Stimulated activated CD8-positive, alpha-beta memory T cell treated with anti-CD3 and anti-CD28 coated beads, Interleukin-15, amount 100 ng/mL, for 24 hours (primary cell): ENCODE measurements at places on chromosomes 5 and 9.

DNA sequence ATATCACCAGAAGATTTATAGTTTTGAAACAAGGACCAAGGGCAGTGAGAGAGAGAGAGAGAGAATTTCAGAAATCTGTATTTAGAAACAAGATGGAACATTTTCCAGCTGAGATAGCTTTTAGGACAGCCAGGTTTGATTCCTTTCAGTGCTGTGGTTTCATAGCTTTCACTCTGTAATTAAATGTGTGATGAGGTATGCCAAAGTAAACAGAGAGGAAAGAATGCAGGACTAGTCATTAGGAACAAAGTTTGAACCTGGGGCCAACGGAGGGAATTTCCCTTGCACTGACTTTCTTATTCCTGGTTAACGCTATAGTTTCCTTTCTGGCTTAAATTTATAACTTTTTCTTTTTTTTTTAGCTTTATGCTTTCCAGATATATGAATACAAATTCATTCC, 10.0 kb upstream of the CCL28 start:
- no peak for DNase-seq

DNA sequence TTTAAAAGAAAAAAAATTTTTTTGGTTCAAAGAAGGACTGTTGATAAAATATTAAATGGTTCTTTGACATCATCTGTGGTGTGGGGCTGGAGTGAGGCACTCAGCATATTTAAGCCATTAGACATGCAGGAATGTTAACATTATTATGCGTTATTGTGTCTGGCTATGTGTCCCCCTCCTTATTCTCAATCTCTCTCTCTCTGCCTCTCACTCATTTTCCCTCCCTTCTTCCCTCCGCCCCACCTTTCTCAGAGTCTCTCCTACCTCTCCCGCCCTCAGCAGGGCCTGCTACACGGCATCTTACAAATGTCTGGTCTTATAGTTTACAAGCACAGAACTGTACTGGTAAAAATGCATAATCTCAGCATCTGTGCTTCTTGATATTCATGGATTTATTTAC, 287.8 kb upstream of the TMEM161B start:
- DNase-seq = no peak

DNA sequence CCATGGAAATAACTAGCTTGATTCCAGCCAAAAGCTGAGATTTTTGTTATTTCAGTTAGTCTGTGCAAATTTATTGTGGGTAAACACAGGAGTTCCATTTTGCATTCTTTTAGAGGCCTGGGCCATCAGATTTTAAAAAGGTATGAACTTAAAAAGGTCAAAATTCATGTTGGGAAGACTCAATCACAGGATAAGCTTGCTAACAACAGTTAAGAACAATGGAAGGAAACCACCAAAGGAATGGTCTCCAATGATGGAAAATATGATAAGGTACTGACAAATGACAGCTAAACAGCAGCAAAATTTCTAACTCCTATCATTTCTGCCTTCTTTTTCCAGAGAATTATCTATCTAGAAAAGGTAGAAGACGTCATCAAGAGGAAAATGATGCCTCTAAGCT, 16.0 kb downstream of the ABITRAM start:
- DNase-seq = no peak

GRCh38 chr5:95878417-95879323, 56.1 kb upstream of the GLRX start:
- DNase-seq = no peak

DNA sequence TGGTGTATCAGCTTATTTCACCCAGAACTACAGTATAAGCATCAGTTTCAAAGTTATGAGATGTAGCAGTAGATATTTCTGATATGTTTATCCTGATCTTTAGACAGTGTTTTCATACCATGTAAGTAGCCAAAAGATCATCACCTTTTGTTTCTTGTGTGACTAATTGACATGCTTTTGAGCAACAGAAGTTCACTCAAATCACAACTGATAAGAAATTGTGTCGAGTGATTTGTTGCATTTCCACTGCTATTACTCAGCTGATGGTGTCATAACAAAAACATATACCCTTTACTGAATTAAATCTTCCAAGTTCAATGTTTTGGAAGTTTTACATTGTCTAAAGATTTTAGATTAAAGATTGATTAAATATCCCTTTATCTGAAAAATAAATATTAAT, 324.5 kb downstream of the TUSC1 start:
- no peak for DNase-seq

GRCh38 chr5:121053055-121053985, 589.2 kb downstream of the PRR16 start:
- DNase-seq = no peak

- no peak for DNase-seq
Measured at GRCh38 chr5:38888041-38888440, 42.2 kb downstream of the OSMR start.

- DNase-seq = no peak
Measured at GRCh38 chr5:4990462-4990861, 149.7 kb upstream of the ADAMTS16 start.

- DNase-seq = no peak
Measured at GRCh38 chr5:170440771-170441392, 51.7 kb upstream of the KCNMB1 start.
